ENCODE measurements at places on chromosomes 12 and 14.

DNA sequence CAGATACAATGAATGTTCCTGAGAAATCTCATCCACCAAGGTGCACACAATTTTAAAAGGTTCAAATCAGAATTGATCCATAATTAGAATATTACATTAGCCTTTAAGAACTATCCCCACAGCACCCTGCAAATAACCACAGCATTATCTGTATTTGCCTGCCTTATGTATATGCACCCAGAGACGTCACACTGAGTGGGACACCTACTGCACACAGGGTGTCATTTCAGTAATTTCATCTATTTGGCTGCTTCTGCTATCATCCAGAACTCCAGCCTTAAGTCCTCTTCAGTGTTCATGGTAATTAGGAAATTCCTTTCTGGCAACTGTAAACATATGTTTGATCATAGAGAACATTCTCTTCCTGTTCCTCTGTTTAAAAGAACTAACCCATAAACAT lies 298.4 kb downstream of the SYT1 start:
- no peak for DNase-seq

DNA sequence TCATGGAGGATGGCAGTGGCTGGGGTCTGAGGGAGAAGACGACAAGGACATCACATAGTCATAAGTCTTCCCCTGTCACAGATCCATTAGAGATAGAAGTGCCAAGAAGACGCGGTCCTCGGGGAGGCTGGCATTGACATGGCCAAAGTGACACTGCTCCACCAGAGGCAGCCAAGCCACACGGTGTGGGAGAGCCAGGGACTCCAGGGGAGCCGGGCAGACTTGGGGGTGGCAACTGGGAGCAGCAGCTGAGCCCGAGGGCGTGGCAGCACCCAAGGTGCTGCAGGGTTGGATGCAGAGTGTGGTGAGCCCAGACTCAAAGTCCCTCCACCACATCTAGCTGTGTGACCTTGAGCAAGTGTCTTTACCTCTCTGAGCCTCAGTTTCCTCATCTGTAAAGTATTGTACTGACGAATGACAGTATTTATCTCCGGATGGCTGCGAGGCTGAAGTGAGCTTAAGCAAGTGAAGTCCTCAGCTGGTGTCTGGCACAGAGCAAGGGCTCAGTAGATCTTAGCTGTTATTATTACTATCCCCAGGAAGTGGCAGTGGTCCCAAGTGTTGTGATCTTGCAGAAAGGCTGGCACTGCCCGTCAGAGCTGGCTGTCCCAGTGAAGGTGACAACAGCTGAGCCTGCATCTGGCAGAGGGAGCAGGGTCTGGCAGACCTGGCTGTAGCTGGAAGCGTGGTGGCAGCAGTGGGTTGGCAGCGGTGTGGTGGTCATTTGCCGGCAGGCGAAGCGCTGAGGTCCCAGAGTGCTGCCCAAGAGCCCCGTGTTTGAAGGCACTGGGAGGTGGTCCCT lies 54.9 kb downstream of the ZNF664 start:
- no peak for DNase-seq

DNA sequence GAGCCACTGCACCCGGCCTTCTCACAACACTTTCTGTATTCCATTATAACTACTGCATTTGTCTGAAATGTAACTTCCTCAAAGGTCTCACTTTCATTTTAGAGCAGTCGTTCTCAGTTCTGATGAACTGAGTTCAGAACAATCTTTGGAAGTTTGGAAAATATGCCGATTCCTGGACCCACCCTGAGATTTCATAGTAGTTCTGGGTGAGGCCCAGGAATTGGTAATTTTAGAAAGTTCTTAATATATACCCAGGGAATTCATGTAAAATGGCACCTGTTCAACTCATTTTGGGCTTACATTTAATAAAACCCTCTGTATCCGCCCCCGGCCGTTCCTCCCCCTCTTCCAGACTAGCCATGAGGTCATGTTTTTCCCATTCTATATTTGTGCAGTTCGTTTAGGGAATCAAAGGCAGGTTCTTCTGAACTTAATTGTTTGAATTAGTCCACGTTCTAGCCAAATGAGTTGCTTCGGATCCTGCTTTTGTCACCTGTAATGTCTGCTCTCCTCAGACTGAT lies 5.9 kb downstream of the GSG1 start:
- DNase-seq = no peak

DNA sequence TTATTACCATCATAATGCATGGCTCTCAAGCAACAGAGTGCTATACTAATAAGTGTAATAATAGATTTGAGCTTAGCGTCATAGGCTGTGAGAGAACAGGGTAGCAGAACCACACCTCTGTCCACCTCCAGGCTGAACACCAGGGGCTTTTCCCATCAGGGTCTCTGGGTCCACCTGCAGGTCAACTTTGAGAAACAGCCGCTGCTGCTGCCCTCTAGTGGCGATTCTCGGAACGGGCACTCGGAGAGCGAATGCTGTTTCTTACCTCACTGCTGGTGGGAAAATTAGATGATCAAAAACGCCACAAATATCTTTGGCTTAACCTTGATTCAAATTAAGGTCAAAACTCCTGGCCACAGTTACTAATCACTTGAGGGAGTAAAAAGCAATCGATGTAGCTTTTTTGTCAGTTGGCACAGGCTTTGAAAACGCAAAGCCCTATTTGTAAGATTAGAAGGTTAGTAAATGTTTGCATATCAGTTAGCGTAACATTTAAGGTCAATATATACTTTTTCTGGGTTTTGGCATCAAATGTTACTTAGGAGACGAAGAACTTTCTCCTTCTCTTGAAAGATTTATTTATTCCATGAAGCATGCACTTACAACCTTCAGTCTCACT lies 127.9 kb upstream of the TMEM132D start:
- DNase-seq = peak; percentile 25

- DNase-seq = no peak
Measured at GRCh38 chr12:128594521-128594920, 229.2 kb downstream of the SLC15A4 start.

DNA sequence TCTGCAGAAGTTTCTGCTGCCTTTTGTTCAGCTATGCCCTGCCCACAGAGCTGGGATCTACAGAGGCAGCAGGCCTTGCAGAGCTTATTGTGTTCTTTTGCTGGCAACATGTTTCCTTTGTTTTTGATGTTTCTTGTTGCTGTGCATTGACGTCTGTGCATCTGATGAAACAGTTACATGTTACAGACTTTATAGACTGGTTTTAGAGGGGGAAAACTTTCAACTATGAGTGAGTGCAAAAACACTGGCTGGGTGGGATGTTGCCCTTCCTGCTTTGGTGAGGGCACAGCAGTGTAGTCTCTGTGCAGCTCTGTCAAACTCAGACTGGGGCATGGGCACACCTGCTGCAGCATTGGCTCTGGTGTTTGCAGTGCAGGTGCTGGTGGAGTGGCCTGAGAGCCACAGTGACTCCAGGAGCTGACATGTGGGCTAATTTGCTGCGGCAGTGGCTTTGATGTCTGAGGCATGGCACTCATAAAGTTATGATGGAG lies 26.9 kb downstream of the CLEC6A start:
- DNase-seq = no peak

GRCh38 chr14:103151270-103151945 lies 28.1 kb downstream of the TNFAIP2 start:
- DNase-seq = no peak

DNA sequence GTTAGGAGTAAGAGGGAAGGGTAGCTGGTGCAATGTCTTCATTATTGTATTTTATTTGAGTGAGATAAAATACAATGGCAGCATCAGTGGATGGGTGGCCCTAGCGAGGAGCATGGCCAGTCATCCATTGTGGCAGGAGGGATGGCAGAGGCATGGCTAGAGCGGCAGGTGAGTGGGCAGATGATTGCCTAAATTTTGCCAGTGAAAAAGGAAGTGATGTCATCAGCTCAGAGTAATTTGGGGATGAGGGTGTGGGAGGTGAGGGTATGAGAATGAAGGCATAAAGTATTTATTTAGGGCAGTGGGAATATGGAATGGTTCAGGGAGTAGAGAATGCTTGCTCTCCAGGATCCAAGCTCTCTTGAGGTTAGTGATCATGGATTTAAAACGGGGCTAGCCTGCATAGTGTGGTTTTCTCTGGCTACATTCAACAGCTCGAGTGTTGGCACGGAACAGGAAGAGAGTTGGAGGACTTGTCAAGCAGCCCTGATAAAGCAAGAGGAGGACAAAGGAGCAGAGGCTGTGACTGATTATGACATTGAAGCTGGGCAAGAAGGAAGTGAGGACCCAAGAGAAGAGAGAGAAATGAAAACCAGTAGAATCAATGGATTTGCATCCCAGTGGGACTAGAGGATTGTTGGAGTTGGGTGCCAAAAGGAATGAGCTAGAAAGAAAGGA lies 18.7 kb upstream of the SERPINA6 start:
- no peak for DNase-seq

All from stimulated activated CD8-positive, alpha-beta memory T cell treated with anti-CD3 and anti-CD28 coated beads, Interleukin-7, amount 100 ng/mL, for 4 hours (primary cell).